ENCODE measurements at places on chromosomes 7 and 10.

- DNase-seq = no peak
Measured at GRCh38 chr7:111586711-111587409, 24.6 kb upstream of the IMMP2L start.

DNA sequence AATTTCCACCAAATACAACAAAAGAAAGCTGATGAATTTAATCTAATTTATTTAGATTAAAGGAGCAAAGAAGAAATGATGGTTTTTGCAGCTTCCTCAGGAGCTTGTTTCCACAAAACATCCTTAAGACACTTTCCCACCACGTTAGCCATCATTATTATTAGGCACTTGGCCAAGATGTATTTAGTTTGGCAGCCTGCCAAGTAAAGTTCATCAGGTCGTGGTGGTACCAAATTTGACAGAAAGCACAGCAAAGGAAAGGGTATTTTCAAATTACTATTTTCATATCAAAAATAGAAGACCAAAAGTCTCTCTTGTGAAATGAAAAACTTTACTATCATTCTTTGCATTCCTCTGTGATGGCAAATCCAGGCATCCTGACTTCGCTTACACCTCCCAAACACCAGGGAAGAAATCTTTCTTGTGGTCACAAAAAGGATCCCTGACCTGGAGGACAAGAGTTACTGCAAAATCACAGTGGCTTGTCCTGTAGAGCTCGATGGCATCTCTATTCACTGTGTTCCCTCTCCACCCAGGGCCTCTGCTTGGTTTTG lies 123.1 kb upstream of the INHBA start:
- DNase-seq = no peak

DNA sequence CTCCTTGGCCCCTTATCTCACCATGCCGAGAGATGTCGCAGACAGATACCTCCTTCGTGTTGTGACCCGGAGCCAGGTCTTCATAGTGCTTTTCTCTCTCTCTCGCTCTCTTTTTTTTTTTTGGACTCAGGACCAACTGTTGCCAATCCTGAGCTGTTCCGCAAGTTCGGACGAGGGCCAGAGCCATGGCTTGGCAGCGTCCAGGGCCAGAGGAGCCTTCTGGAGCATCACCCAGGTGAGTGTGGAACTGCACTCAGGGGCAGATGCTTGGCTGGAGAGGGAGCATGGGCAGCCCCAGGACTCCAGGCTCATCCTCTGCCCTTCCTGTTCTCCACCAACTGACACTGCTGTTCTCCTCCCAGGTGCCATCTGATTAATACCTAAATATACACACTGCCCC lies 7.8 kb downstream of the ZNF862 start:
- DNase-seq = no peak

GRCh38 chr10:124708246-124708779 lies 35.9 kb downstream of the FAM53B start:
- no peak for DNase-seq

- DNase-seq = no peak
Measured at GRCh38 chr7:44187636-44188416, 1.4 kb downstream of the GCK start.

GRCh38 chr10:11177381-11177780 lies 159.7 kb downstream of the CELF2 start:
- peak; percentile 37 for DNase-seq

GRCh38 chr10:12703126-12703525 lies 298.4 kb downstream of the CCDC3 start:
- DNase-seq = no peak

- no peak for DNase-seq
Measured at GRCh38 chr7:82705517-82706260, 262.1 kb upstream of the CACNA2D1 start.

DNA sequence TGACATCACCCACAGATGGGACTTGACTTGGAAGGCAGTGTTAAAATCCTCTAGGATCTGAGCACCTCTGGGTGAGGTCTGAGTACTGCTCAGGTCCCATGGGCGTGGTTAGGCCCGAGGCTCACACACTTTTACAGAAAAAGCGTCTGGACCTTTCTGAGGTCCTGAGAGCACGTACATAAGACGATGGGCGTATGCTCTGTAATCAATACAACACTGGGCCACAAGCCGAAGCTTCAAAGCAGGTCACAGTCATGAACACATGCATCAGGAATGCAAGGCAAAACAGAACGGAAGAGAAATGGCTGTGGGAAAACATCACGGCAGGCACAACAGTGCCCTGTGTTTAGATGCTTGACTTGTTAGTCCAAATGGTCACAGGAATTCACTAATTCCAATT lies 112.2 kb downstream of the LARP4B start:
- no peak for DNase-seq

GRCh38 chr10:88525371-88526069 lies 57.6 kb downstream of the RNLS start:
- DNase-seq = no peak

DNA sequence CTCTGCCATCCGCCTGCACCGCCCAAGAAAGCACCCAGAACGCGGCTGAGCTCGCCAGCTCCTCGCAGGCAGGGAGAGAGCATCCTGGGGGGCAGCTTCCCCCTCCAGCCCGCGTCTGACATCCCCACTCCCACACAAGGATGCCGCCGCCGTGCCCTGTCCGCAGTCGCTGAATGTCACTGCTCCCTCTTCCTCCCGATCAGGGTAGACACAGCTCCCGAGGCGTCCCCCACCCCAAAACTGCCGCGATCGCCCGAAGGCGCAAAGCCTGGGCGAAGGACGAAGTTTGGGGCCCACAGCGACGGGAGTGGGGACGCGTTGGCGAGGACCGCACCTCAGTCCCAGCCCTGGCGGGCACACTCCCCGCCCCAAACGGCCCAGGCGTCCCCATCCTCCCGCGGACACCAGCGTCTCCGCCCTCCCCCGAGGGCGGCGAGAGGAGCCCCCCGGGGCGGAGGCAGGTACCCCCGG lies 1.5 kb upstream of the KAT6B start:
- peak; percentile 26 for DNase-seq

GRCh38 chr7:11185179-11185815 lies 211.6 kb downstream of the PHF14 start:
- DNase-seq = no peak

DNA sequence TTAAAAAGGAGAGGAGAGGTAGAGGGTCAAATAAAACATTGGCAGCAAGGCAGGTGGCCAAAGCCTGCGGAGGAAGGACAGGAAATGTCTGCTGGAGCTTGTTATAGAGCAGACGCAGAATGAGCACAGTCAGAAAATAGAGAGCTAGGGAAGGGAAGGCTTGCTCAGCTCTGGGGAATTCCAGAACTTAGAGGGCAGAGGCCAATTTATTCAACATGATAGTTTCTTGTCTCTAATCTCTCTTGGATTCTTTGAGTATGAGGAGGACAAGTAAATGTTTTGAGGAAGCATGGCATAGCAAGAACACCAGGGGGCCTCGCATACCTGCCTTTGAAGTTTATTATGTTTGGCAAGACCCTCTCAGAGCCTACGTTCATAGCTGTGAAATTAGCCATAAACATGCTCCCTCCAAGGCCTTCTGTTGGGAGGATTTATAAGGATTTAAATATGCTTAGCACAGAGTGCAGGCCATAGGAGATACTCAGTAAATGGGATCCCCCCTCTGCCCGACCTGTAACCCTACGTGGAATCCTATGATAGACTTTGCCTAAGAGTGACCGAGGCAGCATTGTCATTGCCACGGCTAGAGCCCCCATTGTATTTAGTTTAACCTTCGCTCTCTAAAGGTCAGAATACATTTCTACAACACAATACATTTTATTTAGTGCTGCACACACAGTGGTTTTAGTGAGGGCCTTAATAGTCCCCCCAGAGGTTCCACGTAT lies 293.9 kb downstream of the CCDC3 start:
- peak; percentile 46 for DNase-seq

GRCh38 chr7:87627634-87627994 lies 584 bp upstream of the RUNDC3B start:
- DNase-seq = peak; percentile 22

DNA sequence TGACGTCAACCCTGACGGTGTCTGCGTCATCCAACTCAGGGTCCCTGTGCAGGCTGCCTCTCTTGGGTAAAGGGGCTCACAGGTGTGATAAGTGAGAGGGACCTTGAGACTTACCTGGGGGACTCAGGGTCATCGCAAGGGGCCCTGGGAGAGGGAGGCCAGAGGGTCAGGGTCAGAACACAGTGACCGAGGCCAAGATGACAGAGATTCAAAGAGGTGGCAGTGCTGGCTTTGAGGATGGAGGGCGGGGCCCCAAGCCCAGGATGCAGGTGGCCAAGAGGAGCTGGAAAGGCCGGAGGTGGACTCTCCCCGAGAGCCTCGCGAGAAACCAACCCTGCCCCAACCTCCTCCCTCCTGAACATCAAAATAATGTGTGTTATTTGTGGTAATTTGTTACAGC lies 165.2 kb upstream of the PPP2R2D start:
- DNase-seq = no peak

DNA sequence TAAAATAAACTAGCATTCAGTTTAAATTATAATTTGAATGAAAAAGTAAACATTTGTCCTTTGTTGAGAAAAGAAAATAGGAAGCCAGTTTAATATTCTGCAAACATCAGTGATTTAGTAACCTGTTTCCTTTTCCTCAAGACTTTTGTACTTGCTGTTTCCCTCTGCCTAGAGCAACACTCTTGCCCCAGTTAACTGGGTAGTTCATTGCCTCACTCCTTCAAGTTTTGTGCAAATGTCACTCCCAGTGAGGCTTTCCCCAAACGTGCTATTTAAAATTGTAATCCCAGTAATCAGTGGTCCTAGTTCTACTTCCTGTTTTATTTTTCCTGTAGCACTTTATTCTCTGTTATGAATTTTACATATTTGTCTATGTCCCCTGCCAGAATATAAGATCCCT lies 23.8 kb downstream of the DLD start:
- peak; percentile 48 for DNase-seq

- DNase-seq = peak; percentile 81
Measured at GRCh38 chr7:138460649-138461607, 869 bp downstream of the TRIM24 start.

GRCh38 chr10:119190954-119191785 lies 12.6 kb upstream of the PRDX3 start:
- peak; percentile 60 for DNase-seq

- DNase-seq = no peak
Measured at GRCh38 chr10:126570621-126571602, 99.6 kb downstream of the C10orf90 start.

DNA sequence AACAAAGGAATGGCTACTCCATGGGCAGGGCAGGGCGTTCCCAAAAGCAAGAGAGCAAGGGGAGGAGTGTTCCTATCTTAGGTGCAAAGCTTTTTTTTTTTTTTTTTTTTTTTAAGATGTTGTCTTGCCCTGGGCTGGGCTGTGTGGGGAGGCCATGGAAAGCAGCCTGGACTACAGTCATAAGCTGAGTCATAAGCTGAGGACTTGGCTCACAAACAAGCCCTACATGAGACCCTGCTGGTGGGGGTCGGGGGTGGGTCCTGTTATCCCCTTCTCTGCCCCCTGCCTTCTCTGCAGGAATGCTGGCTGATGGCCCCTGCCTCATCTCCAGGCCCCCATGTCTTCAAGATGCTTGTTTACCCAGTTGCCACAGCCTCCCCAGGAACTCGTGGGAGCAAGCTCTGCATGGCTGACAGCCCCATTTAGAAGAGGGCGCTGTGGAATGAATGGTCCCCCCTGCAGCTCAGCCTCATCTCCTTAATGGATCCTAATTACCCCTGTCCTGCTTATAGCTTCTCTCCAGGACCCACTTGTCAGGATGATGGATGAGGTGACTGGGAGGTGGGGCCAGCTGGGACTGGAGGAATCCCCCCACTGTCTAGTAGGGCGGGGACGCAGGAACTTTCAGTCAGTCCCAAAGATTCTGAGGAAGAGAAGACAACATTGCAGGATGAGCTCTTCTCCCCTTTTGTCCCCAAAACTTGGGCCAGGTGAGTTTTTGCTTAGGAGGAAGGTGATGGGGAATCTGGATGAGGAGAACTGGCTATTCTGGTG lies 340.8 kb upstream of the PODXL start:
- no peak for DNase-seq

- no peak for DNase-seq
Measured at GRCh38 chr7:93146036-93146435, 2.1 kb downstream of the SAMD9L start.

DNA sequence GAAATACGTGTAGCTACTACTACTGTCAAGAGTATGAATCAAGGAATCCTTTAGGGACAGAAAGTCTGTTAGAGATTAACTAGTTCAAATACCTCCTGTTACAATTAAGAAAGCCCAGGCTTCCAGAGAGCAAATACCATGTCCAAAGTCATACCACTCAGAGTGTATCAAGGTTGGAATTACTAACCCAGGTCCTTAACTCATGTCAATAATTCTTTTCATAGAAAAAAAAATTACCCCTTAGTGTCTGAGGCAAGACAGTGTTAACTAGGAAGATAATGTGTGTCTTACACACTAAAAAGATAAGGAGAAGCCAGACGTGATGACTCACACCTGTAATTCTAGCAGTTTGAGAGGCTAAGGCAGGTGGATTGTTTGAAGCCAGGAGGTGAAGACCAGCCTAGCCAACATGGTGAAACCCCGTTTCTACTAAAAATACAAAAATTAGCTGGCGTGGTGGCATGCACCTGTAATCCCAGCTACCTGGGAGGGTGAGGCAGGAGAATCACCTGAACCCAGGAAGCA lies 423.4 kb downstream of the SORCS1 start:
- DNase-seq = no peak

Measured in suppressor macrophage (primary cell).